ENCODE measurements at places on chromosomes 3 and 15.

GRCh38 chr15:88249220-88249619 is 7.3 kb downstream of the NTRK3 start:
- DNase-seq = no peak

DNA sequence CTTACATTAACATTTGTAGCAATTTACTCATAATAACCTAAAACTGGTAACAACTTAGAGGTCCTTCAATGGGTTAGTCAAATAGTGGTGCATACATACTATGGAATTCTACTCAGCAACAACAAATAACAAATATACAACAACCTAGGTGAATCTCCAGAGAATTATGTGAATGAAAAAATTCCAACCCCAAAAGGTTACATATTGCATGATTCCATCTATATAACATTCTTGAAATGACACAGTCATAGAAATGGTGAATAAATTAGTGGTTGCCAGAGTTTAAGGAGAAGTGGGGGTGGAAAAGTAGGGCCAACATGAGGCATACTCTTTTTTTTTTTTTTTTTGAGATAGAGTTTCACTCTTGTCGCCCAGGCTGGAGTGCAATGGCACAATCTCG is 12.7 kb upstream of the SNTN start:
- DNase-seq = no peak

GRCh38 chr3:113240841-113241240 is 29.5 kb downstream of the BOC start:
- DNase-seq = no peak

- DNase-seq = no peak
Observed at GRCh38 chr3:151769175-151769574, 35.4 kb downstream of the AADACL2 start.

GRCh38 chr3:196998966-196999760 is 30.5 kb downstream of the MELTF start:
- no peak for DNase-seq

DNA sequence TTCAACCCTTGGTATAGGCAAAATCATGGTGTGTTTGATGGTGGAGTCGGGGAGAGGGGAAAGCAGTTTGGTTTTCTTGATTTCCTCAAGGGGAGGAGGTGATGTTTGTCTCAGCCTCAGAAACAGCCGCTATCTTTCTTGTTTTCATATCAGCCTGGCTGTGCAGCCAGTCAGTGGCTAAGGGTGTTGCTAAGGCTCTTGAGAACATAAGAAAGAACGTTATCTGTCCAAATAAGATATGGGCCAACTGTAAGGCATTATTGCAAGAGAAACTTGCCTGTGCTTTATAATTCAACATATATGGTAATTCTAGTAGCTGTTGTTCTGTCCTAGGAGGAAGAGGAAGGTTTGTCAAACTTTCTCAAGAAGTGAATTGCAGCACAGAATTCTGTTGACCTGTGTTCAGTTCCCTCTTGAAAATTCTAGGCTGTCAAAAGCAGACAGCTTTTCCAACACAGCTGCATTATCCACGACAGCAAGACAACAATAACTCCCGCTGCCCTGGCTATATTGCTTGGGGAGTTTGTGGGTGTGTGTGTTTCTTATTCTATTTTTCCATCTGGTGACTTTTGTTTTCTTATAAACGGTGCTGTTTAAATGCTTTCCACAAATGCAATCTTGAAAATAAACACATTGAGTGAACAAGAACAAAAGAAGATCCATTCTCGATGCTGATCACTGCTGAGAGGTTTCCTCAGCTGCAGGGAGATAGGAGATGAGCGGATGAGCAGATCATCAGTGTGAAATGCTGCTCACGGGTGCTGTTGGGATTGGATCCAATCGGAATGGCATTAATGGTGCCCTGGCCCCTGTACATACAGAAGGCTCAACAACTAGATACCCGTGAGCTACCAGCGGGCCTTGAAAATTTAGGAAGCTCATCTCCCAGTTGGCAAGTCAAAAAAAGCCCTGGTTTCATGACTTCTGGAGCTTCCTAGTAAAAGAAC is 90.8 kb upstream of the TNFAIP8L3 start:
- DNase-seq = no peak

Data from endodermal cell (in vitro differentiated cells).